Fibroblast of skin of abdomen (primary cell): ENCODE measurements at places on chromosomes 11 and 22.

DNA sequence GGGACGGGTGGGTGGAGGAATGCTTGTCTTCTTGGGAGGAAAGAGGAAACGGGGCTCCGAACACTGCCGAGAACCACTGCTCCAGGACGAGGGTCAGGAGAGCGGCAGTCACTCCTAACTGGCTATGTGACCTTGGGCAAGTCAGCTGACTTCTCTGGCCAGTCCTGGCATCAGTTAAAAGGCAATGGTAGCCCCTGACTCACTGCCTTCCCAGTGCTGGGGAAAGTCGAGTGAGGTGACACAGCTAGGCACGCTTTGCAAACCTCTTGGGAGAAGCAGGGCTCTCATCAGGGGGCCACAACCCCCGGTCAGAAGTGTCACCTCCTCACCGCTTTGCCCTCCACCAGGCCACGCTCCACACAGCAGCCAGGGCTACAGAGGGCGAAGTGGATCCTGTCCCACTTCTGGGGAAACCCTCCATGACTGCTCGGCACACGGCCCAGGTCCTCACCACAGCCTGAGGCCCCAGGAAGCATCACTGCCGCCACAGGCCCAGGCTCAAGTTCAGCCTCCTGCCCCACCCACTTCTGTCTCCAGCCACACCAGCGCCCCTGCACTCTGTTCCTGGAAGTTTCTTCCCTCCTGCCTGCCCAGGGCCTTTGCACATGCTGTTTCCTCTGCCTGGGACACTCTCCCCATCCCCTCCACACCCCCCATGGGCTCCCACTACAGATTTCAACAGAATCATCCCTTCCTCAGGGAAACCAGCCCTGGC, 16.3 kb downstream of the IL2RB start:
- DNase-seq, result no peak

- DNase-seq, result no peak
Observed at GRCh38 chr22:38941488-38941987, 15.9 kb upstream of the APOBEC3A start.

DNA sequence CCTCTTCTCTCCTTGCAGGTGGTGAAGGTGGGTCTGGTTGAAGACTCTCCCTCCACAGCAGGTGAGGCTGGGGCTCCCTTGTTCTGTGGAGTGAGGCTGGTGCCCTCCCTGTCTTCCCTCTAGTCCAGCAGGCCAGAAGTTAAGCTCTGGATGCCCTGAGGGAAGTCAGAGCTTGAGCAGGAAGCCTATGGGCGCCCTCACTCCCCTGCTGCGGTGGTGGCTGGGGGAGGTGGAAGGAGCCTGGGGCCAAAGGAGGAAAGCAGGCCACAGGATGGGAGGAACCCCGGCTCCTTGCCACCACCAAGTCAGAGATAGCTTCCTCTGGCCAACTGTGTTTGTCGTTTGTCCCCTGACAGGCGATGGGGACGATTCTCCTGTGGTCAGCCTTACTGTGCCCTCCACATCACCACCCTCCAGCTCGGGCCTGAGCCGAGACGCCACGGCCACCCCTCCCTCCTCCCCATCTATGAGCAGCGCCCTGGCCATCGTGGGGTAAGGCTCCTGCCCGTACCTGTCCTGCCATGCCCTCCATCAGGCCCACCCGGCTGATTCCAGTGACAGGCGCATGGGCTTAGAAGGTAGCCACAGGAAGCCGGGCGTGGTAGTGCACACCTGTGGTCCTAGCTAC, 29.5 kb upstream of the RAB1B start:
- no peak for DNase-seq

- DNase-seq, result no peak
Observed at GRCh38 chr11:73380331-73380730, 4.1 kb downstream of the RELT start.

GRCh38 chr11:117090111-117090706, 8.0 kb downstream of the SIK3 start:
- no peak for DNase-seq

GRCh38 chr11:118785362-118785761, 5.6 kb downstream of the DDX6 start:
- DNase-seq, result peak; percentile 23

DNA sequence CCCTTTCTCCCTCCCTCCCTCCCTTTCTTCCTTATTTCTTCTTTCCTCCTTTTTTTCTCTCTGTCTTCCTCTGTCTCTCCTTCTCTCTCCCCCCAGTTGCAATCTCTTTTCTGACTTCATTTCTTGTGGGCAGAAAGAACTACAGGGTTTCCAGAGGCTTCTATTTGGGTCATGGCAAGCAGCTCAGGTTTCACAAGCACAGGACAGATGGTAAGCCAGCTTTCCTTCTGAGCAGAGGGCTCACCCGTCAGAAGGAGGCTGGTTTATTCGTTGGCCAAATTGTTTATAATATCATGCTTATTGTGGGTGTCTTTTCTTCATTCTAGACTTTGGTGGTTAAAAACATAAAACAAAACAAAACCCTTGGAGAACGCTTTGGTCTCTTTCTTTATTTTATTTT, 58.9 kb upstream of the CLMP start:
- DNase-seq, result no peak
